OCI-LY7 (cell line): ENCODE measurements at places on chromosomes 2 and 18.

- DNase-seq: no peak
These were observed 135.3 kb downstream of the ETAA1 start for GRCh38 chr2:67532387-67532786.

GRCh38 chr18:23229472-23229871 lies 94.2 kb downstream of the CABLES1 start:
- no peak for DNase-seq

DNA sequence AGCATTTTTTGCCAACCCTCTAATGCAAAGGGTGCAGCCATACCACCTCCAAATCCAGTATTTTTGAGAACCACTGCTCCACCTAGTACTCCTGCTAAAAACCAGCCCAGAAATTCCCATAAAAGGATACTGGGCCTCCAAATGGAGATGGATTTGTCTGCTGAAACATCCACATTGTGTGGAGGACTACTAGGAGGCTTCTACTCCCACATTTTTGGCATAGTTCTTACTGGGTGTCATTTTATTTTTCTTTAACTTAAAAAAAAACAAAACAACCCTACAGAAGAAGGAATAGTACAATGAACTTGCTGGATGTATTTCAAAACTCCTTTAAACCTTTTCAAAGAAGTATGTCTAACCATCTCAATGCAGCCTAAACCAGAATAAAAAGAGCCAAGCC lies 219.2 kb downstream of the SRBD1 start:
- DNase-seq: no peak

DNA sequence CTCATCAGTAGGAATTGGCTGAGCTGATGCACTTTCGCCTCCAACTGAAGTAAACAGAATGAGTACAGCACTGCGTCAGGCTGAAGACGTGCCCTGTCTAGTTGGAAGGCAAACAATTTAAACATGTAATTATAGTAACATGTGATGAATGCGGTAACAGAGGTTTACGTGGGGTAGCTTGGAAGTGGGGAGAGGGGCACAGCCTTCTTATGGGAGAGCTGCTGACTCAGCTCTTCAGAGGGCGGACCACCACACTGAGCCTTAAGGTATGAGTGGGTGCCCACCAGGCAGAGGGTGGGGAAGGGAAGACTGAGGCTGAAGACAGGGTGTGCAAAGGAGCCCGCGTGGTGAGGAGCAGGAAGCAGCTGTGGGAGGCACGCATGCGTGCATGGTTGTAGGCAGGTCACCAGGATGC lies 6.2 kb upstream of the EHD3 start:
- DNase-seq: no peak

- DNase-seq: no peak
These were observed 233.6 kb upstream of the RASGRP3 start for GRCh38 chr2:33242845-33243244.

DNA sequence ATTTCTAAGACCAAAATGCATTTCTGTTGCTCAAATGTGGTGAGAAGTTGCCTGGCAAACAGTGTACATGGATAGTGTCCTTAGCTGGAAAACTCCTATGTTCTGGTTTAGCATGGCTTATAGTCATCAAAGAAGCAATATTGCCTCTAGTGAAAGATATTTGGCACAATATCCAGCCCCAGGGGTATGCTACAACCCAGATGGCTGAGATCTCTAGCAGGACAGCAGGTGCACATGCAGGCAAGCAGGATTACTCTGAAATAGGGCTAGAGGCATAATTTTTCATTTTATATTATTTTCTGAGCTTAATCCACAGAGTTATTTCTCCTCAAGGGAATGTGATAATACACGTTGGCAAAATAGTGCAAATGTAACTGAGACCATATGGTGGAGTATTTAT lies 34.0 kb downstream of the CCDC195 start:
- no peak for DNase-seq

DNA sequence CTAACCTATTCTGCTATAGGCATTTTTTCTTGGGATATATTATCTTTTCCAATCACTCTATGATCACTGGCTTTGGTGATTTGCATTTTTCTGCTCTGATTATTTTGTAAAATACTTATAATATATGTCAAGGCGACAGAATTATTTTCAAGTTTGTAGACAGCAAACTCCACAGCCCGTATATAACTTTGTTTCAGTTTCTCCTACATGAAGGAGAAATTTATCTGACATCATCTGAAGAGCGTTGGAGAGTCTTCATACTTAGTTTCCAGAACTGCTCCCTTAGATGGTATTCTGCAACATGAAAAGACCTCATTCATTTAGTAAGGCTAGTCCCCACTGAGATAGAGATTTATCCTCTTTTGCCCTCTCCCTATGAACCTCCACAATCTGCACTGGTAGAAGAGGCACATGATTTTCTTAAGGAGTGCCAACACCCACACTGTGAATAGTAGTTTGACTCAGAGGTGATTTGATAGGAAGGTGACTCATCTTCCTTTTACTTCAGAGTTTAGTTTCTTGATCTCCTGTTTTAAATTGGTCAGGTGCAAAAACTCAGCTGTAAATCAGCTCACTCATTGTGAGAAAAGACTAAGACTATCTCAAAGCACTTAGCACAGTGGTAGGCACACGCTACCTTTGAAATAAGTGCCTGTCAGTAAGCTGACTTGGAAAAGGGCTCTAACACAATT lies 1848.6 kb upstream of the CELF4 start:
- no peak for DNase-seq

DNA sequence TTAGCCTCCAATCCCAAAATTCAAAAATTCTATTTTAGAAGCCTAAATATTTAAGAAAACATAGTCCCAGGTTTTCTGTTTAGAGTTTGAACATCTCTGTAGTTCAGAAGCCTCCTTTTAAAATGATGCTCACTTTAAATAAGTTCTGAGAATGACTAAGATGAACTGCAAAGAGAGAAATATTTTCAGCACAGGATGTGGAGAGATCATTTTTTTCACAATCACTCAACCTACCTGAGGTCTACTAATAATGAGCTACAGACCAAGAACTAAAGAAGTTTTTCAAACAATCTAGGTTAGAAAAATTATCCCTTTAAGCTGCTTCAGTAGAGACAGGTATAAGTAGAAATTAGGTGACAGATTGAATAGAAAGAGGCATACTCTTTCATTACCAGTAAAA lies 185.1 kb upstream of the CYP26B1 start:
- no peak for DNase-seq

- DNase-seq: no peak
These were observed 436.4 kb downstream of the EIPR1 start for GRCh38 chr2:2941205-2941604.

- no peak for DNase-seq
These were observed 287.4 kb upstream of the TCF4 start for GRCh38 chr18:55875371-55875901.

GRCh38 chr18:48553236-48553635 lies 14.4 kb downstream of the CTIF start:
- DNase-seq: no peak

DNA sequence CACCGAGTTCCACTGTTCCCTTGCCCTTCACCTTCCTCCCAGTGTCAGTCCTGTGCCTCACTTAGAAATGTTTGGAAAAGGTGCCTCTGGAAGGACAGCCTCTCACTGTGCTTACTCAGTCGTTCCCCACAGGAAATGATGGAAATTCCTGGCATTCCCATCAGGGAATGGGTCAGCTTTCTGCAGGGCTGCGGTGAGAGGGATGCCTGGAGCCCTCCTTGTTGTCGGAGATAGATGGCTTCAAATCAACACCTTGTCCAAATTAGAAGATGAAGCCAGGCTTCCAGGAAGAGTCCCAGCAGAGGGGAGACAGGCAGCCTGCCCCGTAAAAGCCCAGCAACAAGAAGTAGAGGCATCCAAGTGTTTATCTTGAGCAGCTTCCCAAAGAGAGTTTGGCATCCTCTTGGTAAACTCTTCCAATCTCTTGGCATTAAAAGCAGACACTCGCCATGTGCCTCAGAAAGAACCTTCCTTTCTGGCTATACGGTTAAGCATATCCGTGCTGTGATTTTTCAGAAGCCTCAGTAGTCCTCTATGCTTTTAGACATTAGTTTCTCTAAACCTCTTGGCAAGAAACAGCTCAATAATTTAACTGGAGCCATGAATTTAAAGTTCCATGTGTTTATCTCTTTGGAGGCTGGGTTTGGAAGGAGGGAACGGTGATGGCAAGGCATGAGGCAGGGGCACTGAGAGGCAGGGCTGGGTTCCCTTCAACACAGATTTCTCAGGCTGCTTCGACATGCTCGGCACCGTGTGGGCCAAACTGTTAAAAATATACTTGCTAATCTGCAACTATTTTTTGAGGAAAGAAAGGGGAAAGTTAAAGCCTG lies 25.1 kb downstream of the COLEC12 start:
- DNase-seq: no peak
